ENCODE measurements at places on chromosomes 5 and 9.

GRCh38 chr5:59322058-59322457 is 571.5 kb downstream of the PDE4D start:
- DNase-seq = no peak

- no peak for DNase-seq
These were observed 50.5 kb downstream of the SH3TC2 start for GRCh38 chr5:149012350-149012749.

DNA sequence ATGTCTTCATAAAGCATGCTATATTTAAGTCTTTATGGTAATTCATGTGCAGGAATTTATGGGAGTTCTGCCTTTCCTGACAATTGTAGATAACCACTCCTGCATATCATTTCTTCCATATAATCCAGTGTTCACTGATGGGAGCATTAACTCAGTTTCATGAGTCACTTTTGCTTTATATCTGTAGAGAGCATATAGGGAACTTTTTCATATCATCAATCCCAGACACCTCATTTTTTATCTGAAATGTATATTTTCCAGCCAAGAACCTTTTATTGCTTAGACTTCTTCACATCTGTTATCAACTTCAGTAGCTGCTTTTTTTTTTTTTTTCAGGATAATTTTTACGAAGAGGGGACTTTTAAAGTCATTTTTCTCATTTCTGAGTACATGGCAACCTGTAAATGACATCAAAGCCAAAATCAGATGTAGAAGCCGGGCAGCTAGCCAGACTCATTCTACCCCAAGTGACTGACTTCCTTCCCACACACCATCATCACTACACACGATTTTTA is 41.1 kb downstream of the NFX1 start:
- no peak for DNase-seq

GRCh38 chr5:149654231-149654630 is 72.9 kb downstream of the ARHGEF37 start:
- DNase-seq = no peak

All from stimulated activated CD8-positive, alpha-beta memory T cell treated with anti-CD3 and anti-CD28 coated beads, Interleukin-7, amount 100 ng/mL, for 4 hours (primary cell).